ENCODE measurements at places on chromosomes 5 and 9.

- no peak for DNase-seq
These were observed 571.3 kb downstream of the GABRG2 start for GRCh38 chr5:162638849-162639248.

- no peak for DNase-seq
These were observed 48.5 kb downstream of the SIL1 start for GRCh38 chr5:139149477-139150199.

DNA sequence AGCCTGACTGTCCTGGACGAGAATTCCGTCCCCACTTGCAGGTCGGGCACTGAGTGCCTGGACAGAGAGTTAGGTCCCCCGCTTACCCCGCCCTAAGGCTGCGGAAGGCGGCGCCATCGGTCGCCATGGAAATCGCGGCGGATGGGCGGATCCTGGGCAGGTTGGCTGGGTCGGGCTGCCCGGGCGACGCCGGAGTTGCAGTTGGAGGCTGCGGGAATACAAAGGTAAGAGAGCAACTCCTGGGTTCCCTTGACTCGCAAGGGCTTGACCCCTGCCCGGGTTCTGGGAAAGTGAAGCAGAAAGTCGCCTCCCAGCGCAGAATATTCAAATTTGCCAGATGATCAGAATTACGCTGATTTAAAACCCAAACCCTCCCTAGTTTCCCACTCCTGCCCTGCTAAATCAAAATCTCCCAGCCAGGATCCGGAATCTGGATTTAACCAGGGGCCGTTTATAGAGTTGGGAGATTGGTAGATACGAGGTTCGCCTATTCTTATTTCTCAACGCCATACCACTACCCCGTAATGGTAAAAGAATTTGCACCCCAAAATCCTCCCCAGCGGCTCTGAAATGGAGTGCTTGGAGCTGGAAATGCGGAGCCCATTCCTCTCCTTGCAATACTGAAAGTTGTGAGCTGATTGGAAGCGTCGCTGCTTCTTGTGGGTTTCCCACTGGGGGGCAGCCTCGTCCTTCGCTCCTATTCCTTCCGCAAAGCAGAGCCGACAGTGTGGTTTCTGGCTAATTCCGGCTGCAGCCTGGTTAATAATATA is 156.4 kb upstream of the RASEF start:
- peak; percentile 38 for DNase-seq

GRCh38 chr9:113522858-113523257 is 59.3 kb downstream of the RGS3 start:
- no peak for DNase-seq

GRCh38 chr5:124065508-124065907 is 553.5 kb downstream of the CSNK1G3 start:
- no peak for DNase-seq

DNA sequence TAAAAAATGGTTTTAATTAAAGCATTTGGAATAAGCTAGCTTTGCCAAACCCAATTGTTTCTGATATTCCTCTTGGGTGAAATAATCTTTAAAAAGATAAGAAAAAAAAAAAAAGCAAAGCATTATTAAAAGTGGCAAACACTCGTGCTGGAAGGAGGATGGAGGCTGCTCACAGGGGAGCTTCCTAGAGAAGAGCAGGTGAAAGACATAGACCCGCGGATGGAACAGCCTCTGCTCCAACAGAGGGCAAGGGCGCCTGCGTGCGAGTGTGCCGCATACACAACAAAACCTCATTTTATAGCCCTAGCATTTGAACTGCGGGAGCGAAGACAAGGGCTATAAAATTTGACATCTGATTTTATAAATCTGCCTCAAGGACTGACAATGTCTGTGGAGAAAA is 33.4 kb upstream of the SLC25A51 start:
- DNase-seq = no peak

- no peak for DNase-seq
These were observed 17.4 kb upstream of the TNFAIP8 start for GRCh38 chr5:119338326-119338946.

GRCh38 chr5:139896718-139897117 is 101.1 kb downstream of the PSD2 start:
- no peak for DNase-seq

GRCh38 chr9:94014066-94014654 is 59.0 kb upstream of the BARX1 start:
- DNase-seq = peak; percentile 37

- DNase-seq = no peak
These were observed 364.1 kb upstream of the SLC30A5 start for GRCh38 chr5:68729678-68730077.

- no peak for DNase-seq
These were observed 107.6 kb downstream of the MUSK start for GRCh38 chr9:110776221-110776620.

- DNase-seq = no peak
These were observed 2.2 kb downstream of the ZCCHC9 start for GRCh38 chr5:81303563-81303962.

DNA sequence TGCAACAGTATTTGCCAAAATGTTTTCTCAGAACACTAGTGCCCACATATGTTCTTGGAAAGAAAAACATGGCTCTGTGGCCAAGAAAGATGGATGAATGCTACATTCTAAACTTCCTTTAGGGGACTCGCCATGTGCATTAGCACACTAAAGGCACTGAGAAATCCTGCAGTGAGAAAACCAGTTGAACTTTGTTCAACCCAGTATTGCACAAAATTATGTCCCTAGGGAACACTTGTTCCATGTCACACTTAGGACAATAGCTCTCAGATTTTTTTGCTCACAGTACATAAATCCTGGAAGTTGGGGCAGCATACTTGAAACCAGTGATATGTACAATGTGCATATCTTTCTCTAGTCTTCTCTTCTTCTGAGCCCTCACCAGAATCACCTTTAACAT is 96.6 kb downstream of the ADRB2 start:
- no peak for DNase-seq

GRCh38 chr5:176830995-176831423 is 20.6 kb downstream of the UNC5A start:
- no peak for DNase-seq

GRCh38 chr9:96408409-96409280 is 9.5 kb downstream of the ZNF367 start:
- DNase-seq = no peak

DNA sequence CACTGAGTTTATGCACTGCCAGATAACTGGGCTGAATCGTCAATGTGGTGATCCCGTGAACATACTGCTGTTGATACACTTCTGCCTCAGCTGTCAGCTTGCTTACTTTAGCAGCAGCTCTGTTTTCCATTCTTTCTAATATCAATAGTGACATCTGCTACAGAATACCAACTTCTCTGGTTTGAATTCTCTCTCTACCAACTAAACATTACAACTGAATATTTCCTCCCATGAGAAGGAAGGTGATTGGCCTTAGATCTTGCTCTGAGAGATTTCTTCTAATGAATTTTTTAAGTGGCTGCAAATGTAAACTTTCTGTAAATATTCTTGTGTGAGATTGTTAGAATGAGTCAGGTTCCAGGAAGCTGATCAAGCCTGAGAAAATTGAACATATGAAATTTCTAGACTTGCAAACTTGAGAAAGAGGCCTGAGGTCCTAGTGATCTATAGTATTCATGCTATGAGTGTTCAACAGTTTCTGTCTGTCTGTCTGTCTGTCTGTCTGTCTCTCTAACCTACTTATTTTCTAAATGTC is 205.5 kb upstream of the CDKN2B start:
- no peak for DNase-seq

DNA sequence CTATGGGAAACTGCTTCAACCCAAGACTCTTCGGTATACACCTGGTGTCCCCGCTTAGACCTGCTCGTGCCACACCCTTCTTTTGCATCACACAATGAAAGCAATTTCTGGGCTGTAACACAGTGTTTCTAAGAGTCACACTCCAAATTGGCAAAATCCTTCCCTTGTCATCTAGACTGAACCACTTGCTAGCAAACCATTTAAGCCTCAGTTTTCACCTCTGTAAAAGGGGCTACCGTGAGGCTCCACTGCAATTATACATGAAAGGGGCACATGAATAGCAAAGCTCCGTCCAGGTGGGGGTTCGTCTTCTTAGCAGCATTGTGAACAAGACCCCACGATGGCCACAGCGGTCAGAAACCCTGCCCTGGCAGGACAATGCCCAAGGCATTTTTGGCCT is 166.8 kb downstream of the PAX5 start:
- no peak for DNase-seq

DNA sequence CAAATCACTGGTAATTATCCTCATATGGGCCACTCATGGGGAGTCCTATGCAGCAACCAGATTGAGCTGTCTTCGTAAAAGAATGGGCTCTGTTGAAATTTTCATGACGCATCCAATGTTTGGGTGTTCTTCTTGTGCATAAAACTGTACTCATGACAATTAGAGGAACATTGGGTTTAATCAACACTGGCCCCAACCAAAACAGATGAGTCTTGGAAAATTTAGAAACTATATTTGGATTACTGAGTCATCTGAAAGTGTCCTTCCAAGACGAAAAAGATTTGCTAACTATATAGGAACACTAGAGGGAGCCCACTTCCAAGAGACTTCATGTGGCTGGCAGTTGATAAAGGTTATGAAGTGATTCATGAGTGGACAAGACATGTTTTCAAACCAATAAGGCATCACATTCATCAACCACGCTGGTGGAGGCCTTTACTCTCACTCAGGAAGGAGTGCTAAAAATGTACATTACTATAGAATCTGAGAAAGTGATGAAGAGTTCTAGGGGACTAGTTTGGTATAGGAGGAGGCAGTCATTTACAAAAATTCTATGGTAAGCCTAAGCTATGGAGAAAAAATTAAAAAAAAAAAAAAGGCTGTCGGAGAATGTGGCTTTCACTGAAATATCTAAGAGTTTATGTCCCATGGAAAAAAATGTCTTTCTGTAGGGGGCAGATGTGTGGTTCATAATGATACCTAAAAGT is 313.5 kb downstream of the PRDM9 start:
- DNase-seq = no peak

- no peak for DNase-seq
These were observed 80.9 kb downstream of the FOXD1 start for GRCh38 chr5:73367650-73368049.

DNA sequence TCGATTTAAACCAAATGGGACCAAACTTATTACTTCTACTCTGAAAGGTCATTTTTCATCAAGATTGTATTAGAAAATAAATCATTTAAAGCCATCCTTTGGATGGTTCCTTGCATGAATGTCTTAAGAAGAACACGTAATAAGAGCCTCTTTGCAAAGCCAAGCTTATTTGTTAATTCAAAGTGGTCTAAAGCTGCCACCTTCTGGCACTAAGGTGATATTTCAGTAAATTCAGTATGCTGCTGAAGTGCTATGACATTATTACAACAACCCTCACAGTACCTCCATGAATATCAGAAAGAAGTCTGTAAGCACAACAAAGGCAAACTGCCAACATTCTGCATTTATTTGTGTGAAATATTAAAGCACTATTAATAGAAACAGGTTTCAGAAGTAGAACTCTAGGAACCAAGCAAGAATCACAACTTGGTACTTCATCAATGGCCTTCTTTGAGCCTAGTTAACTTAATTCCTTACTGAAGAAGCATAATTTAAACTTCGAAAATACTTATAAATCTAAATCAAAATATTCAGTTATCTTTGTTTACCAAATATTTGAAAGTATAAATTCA is 53.1 kb upstream of the TYRP1 start:
- no peak for DNase-seq

GRCh38 chr9:115944166-115944948 is 209.2 kb upstream of the PAPPA start:
- DNase-seq = no peak

GRCh38 chr9:137095664-137096517 is 9.1 kb downstream of the MAN1B1 start:
- peak; percentile 87 for DNase-seq

GRCh38 chr5:131783874-131784273 is 12.9 kb downstream of the FNIP1 start:
- no peak for DNase-seq

GRCh38 chr5:1345876-1346626 is 1.2 kb upstream of the CLPTM1L start:
- DNase-seq = no peak

DNA sequence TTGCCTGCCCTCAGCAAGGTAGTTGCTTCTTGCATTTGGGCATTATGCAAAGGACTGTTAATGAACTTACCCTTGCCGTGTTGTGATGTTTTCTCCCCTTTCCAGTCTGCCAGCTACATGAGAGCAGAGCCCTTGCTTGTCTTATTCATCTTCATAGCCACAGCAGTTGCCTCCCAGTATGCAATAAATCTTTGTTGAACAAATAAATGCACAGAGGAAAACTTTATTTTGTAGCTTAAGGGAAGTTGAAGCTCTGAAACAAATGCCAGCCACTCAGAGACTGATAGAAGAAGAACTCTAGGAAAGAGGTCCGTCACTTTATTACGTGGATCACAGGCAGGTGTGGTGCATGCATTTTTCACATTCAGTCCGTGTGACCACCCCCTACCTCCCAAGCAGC is 19.7 kb downstream of the MAST4 start:
- DNase-seq = no peak

DNA sequence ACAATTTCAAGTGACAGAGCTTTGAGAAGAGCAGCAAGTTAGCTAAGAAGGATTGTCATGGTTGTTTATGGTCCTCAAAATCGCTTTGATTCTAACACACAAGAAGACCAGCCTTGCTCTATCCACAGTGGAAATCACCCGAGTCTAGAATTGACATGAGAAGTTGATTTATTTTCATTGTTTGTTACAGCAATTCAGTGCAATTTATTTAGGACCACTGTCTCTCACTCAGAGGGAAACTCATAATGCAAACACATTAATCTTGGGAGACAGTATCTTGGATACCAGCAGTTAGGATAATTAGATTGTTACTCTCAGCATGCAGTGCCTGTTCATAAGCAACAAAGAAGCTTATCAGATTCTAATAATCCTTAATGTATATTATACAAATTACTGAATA is 498.9 kb downstream of the NTRK2 start:
- no peak for DNase-seq

DNA sequence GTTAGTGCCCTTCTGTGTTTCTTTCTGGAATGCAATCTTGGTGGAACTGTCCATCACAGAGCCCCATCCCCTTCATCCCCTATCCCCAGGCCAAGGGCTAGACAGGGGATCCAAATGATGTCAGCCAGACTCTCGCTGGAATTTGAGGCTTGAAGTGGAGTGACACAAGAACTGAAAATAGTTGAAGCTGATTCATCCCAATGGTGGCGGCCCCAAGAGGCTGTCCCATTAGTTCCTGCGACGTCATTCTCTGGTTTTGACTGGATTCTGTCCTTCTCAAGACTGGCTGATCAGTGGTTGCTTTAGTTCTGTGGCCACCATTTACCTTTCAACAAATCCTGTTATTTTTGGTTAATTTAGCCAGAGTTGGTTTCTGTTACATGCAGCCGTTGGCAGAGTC is 59.9 kb downstream of the SUB1 start:
- DNase-seq = no peak

DNA sequence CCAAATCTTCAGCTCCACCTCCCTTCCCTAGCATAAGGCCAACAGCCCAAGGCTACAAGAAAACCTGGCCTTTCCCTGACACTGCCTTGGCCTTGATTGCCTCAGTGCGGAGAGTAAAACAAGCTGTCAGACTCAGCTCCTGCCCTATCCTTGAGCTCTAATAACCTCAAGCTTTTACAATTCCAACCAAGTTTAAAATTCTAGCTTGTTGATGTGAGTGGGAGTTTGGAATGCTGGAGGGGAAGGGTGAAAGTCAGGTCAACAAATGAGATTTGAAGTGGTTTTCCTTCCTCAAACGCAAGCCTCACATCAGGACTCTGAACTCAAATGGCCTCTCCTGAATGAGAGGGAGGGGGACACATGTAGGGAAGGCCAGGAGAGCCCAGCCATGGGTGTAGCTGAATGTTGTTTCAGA is 197.0 kb upstream of the VLDLR start:
- DNase-seq = no peak
